ENCODE measurements at places on chromosomes 3 and 15.

DNA sequence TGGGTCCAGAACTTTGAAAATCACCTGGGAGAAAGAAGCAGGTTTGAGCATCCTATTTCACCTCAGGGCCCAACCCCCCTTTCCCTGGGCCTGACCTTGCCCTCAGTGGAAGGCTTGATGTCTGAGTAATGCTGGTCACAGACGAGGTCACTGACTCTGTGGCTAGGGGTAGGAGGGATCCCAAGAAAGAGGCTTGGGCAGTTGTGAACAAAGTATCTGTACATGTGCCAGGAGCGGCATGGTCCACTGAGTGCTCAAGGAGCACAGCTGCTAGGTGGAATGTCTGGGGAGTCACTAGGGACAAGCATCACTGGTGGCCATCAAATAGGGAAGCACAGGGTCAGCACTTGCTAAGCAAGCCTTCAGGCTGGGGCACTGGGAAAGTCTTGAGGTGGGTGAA, 7.3 kb downstream of the CCDC71 start:
- no peak for DNase-seq

DNA sequence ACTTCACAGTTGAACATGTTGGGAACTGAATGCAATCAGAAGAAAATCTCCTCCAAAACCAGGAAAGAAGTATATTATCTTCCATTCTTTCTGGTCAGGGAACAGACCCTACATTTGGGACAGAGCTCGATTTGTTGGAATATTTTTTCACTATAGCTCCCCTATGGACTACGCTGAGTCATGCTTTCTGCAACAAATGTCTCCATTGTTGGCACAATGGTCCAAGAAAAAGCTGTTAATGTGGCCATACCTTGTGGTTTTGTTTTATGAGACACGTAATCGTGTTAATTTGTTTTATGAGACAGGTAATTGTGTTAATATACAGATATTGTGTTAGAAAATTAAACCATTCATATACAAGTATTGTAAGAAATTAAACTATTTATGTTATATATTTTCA, 101.4 kb downstream of the TGFBR2 start:
- DNase-seq = no peak

DNA sequence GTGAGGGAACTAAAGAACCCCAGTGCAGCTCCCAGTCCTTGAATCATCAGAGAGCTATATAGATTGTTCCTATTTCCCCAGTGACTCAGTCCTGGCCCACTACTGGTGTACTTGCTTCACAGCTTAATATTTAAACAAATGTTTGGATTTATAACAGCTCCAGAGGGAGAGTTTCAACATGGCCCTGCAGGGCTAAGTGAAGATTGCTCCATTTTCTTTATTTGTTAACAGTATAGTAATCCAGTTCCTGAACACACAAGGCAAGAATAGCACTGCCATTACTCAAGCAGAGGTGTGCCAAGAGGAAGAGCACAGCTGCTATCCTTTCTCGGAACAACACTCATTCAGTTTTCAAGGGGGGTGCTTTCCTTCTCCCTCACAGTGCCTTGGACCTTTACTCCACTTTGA, 6.5 kb downstream of the SQOR start:
- no peak for DNase-seq

DNA sequence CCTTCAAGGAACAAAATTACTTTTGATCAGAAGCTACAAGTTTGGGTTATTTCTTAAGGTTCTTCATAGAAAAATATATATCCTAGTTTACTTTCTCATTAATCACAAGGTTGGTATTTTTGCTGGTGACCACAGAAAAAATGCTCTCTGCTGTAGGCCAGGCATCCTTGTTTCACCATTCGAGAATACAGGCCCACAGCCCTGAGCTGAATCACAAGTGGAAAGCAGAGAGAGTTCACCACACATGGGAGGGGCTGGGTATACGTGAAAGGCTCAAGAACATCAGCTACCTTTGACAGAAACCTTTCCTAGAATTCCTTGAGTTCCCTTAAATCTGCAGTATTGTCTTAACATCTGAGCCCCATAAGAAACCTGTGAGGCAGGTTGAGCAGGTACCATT, 23.2 kb downstream of the CPEB1 start:
- no peak for DNase-seq

DNA sequence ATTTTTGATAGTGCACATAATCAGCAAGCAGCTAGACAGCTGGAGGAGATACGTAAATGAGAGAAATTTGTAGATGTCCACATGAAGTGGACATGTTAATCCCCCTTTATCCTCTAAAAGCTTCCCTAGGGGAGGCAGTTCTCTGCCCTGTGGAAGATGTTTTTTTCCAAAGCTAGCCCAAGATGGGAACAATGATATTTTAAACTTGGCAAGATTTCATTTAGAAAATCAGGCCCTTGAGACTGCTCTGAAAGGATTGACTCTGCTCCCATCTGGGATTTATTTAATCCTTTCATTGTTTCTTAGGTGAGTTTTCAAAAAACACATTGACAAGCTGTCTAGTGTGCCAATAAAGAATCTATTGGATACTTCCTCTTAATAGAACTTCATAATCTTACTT, 92.0 kb downstream of the SYNPR start:
- DNase-seq = no peak

DNA sequence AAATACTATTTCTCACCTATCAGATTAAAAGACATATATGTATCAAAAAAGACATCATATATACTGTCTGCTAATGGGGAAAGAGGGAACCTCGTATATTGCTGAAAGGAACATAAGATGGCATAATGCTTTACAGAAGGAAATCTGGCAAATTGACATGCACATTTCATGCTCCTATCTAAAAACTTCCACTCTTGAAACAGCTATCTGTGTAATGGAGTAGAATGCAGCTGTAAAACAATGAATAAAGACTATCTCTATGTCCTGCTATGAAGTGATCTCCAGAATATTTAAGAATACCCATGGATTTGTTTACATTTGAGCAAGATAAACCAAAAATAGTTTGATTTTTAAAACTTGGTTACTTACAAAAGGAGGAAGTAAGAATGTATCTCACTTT, 107.4 kb downstream of the TBL1XR1 start:
- no peak for DNase-seq

DNA sequence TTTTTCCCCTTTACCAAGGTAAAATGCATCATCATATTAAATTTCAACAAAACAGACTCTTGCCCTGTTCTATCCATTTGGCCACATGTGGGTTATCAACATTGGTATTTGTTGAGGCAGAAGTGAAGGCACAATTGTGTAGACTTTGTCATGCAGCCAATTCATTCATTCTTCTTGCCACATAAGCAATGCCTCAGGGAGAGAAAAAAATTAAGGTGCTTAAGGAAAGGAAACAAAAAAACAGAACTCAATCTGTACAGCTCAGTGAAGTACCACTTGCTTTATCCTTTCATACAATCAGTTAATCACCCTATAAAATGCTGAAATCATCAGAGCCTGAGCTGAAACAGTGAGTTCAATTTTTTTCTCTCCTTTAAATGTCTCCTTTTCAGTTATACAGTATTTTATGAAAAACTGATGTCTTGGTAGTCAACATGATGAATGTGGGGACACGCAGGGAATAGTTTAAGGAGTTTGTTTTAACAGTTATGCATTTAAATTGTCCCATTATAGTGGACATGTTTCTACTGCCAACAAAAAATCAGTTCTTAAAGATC, 588.9 kb downstream of the MFSD1 start:
- DNase-seq = no peak

DNA sequence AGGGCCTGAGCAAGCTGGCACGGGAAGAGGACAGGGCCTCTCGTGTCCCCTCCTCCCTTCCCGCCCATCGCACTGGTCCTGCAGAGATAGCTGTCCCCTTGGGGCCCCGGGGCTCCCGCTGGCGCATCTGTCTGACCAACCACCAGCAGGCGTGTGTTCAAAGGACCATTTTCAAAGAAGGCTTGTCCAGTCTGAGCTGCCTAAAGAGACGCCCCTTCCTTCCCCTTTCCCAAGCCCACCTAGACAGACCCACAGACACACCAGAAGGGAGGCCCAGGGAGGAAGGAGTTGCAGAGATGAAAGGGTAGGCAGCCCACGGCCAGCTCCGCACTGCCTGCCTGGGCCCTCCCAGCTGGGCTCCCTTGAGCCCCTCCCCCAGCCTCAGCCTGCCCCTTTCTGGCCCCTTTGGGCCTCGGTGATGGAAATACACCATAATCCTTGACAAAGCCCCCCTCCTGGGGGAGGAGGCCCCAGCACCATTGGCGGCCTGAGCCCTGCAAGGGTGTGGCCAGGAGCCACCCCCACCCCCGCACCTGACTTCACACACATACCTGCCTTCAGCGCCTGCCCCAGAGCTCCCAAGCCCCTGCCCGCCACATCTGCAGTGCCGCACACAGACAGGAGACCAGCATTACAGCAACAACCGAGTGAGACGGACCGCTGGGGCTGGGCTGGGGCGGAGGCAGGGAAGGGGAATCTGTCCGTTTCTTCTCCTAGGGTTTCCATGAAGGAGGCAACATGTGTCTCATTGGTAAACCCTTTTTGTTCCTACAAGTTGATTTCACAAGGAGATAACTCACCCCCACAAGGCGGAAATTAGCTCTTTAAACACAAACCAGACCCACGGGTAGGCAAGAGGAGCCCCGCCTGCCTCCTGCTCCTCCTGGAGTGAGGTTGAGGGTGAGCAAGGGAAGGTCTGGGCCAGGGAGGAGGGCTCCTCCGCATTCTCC, at the start of gene STRA6:
TSS of gene STRA6 (minus strand) at position 336 of the 950 bp plus-strand sequence. CDS start 520 bp downstream, outside the sequence.
- no peak for DNase-seq
